ENCODE measurements at places on chromosomes 4 and X. TPM values are rescaled to one million over a fixed set of nuclear protein-coding genes. Genes with fewer than 3 reads are reported as not detected.

The CPE gene
- total RNA-seq: 20.8 TPM

The ANK2 gene
- total RNA-seq: 8.8 TPM

The FAM9B gene
- not detected for total RNA-seq

The HELT gene
- total RNA-seq: not detected

The GK gene
- 9.1 TPM for total RNA-seq

The FAM47E gene
- total RNA-seq: 0.34 TPM

The SSX4 gene
- not detected for total RNA-seq

The TRIML2 gene
- total RNA-seq: under 0.01 TPM

The GATA1 gene
- total RNA-seq: not detected

The ARX gene
- not detected for total RNA-seq

The KLKB1 gene
- total RNA-seq: not detected

The AMTN gene
- total RNA-seq: 1.3 TPM

The SCRG1 gene
- total RNA-seq: not detected

The BTK gene
- total RNA-seq: not detected

The VMA21 gene
- 57.2 TPM for total RNA-seq
